Caco-2 (cell line): ENCODE measurements at places on chromosomes 4 and X. TPM values are rescaled to one million over a fixed set of nuclear protein-coding genes. Genes with fewer than 3 reads are reported as not detected.
A peak's percentile ranks its signal among the peaks of the same experiment; 100 is the strongest.

TRAM1L1 gene
- 0.16 and 0.48 TPM in 2 replicates for total RNA-seq

TMEM165 gene
- total RNA-seq: 90.4 and 91.9 TPM in 2 replicates

MPP1 gene
- 26.6 and 27.0 TPM in 2 replicates for total RNA-seq

GABRG1 gene
- not detected in 2 replicates for total RNA-seq

PNCK gene
- total RNA-seq: not detected in 2 replicates

CENPVL3 gene
- not detected in 2 replicates for total RNA-seq

TMPRSS11D gene
- total RNA-seq: not detected in 2 replicates

PNMA6F gene
- total RNA-seq: not detected in 2 replicates

GRCh38 chr4:47816748-47817147 lies 21.1 kb downstream of the CORIN start:
- no peaks in the 10 kb centered on the region for H3K36me3 ChIP-seq
- H3K4me3 ChIP-seq: no peak overlapping the region
- H3K4me1 ChIP-seq: no peaks in the 10 kb centered on the region

- no peaks in the 10 kb centered on the region for H3K27me3 ChIP-seq
- DNase-seq: no peak
- no peaks in the 10 kb centered on the region for H3K4me1 ChIP-seq
- H3K27ac ChIP-seq: no peak overlapping the region
- no peaks in the 10 kb centered on the region for H3K36me3 ChIP-seq
These were observed 24.9 kb upstream of the GPC4 start for GRCh38 chrX:133440081-133440796.

- DNase-seq: no peak
- no peak overlapping the region for H3K4me3 ChIP-seq
- no peaks in the 10 kb centered on the region for H3K4me1 ChIP-seq
- no peaks in the 10 kb centered on the region for H3K27me3 ChIP-seq
These were observed 12.7 kb upstream of the ABLIM2 start for GRCh38 chr4:8171266-8171665.

DNA sequence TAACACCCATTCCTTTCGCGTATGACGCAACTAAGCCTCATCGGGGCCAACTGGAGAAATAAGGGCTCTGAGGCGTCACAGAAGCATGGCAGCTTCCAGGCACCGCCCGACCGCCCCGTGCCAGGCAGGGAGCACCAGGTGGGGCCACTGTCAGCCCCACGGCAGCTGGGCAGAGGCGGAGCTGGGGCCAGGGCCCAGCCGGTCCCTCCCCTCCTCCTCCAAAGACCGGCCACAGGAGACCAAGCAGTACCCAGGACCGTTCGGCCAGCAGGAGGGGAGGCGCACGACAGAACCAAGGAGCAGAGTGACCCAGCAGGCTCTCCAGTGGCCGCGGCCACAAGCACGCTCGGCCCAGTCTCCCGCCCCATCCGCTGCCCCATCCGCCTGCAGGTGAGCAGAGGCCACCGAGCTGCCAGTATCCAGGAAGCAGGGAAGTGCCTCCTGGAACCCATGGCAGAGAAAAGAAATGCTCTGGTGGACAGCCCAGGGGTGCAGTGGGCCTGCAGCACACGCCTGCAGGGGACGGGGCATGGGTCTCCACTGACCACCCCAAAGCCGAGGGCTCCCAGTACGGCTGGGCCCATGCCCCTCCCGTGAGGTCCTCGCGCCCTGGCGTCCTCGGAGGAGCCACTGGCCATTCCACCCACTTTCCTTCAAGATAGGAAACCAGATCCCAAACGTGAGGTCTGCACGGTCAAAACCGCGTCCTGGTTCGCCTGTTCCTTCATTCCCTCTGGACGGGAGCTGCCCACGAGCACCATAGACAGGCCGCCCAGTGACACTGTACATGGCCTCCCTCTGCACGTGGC lies 9.6 kb downstream of the CTBP1 start:
- H3K36me3 ChIP-seq: no peaks in the 10 kb centered on the region; the same call in 1 of the 2 replicates
- no peak overlapping the region for H3K4me3 ChIP-seq
- no peaks in the 10 kb centered on the region for H3K27me3 ChIP-seq
- H3K4me1 ChIP-seq: no peaks in the 10 kb centered on the region

DNA sequence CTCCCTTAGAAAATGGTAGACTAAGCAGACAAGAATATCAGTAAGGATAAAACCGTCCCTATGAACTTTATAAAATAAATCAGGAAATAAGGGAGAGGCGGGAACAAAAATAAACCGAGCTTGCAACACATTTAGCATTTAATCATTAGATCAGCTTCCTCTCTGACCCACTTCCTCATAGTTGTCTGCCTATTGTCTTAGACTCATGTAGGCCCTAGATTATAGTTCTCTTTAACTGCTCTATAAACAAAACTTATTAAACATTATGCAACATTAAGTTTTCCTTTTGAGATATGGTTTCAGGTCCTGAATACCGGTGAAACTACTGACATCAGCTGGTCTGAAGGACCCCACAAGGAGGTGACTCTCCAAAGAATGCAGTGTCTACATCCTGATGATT lies 15.8 kb upstream of the SRD5A3 start:
- no peak overlapping the region for H3K27ac ChIP-seq
- H3K4me3 ChIP-seq: no peak overlapping the region
- no peaks in the 10 kb centered on the region for H3K4me1 ChIP-seq
- DNase-seq: no peak
- H3K27me3 ChIP-seq: no peaks in the 10 kb centered on the region
- no peaks in the 10 kb centered on the region for H3K36me3 ChIP-seq

DNA sequence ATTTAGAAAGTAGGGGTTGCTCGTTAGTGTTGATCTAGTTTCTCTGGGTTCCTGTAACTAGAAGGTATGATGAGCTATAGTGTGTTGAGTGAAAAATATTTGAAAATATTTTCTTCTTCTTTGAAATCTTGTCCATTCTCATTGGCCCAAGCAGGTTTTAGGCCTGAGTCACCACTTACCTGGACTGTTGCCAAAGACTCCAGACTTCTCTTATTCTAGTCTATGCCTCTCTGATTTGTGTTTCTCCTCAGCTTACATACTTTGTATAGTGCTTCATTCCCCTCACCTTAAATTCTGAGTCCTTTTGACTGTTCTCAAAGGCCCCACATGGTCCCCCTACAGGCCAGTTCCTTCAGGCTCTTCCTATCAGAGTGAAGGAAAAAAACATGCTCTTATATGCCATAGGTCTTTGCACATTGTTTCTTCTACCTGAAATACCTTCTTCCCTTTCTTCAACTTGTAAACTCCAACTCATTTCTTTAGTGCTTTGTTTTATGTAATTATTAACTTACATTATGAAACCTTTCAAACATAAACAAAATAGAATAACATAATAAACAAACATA lies 258.2 kb downstream of the PPP1R2C start:
- no peak for DNase-seq
- no peaks in the 10 kb centered on the region for H3K36me3 ChIP-seq
- H3K4me1 ChIP-seq: no peaks in the 10 kb centered on the region
- H3K4me3 ChIP-seq: no peak overlapping the region
- no peak overlapping the region for H3K27ac ChIP-seq
- no peaks in the 10 kb centered on the region for H3K27me3 ChIP-seq

- H3K36me3 ChIP-seq: no peaks in the 10 kb centered on the region
- H3K27me3 ChIP-seq: no peaks in the 10 kb centered on the region
- no peak overlapping the region for H3K4me3 ChIP-seq
- DNase-seq: no peak
- no peaks in the 10 kb centered on the region for H3K4me1 ChIP-seq
These were observed 125.0 kb downstream of the ARHGAP6 start for GRCh38 chrX:11540532-11541377.

DNA sequence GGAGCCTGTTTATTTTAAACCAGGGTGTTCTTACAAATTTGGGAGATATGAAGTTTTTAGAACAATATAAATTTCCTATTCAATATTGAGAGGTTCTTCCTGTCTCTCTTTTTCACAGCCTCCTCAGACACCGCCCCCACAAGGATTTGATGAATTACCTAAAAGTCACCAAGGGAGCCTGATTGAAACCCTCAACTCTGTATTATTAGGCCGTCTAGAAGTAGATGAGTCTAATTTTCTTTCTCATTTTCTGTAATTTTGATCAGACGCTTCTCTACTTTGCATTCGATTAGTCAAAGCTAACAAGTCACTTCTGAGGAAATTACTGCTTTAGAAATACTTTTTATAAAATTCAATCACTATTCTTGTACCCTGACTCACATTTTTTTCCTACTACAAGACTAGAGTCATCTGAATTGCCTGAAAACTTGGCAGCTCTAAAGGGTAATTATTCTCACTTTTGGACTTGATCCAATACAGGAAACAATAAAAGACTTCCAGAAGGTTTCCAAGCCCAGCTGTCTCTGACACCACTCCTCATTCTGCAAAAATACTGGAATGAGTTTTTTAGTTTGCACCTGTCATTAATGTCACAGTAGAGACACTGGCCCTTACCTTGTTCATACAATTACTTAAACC lies 111.2 kb downstream of the ELOVL6 start:
- H3K4me1 ChIP-seq: no peaks in the 10 kb centered on the region
- no peaks in the 10 kb centered on the region for H3K36me3 ChIP-seq
- no peak for DNase-seq
- no peak overlapping the region for H3K4me3 ChIP-seq
- no peaks in the 10 kb centered on the region for H3K27me3 ChIP-seq

- H3K27me3 ChIP-seq: no peaks in the 10 kb centered on the region
- H3K36me3 ChIP-seq: no peaks in the 10 kb centered on the region
- no peak overlapping the region for H3K4me3 ChIP-seq
These were observed 39.6 kb downstream of the PALLD start for GRCh38 chr4:168536448-168536847.

DNA sequence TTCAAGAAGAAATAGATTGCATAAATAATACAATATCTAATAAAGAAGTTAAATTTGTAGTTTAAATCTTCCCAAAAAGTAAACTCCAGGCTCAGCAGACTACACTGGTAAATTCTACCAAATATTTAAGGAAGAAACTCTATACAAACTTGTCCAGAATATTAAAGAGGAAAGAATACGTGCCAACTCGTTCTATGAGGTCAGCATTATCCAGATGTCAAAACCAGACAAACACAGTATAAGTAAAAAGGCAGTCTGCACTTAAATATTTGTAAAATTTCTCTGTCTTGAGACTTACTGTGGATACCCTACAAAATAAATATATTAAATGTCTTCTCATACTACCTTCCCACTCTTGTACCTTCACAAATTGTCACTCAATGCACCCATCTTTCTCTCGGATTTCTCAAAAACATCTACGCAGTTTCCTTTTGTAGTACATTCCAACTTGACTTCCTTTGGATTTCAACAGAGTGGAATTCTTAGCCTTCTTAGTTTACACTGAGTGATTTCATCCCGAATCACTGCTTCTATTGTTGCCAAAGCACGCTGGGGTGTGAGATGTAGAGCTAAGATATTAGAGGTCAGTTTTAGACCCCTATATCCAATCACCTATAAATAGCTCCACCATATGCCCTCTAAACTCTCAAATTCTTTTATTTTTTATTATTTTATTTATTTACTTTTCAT lies 71.6 kb upstream of the MAB21L2 start:
- no peaks in the 10 kb centered on the region for H3K36me3 ChIP-seq
- no peaks in the 10 kb centered on the region for H3K27me3 ChIP-seq
- H3K4me3 ChIP-seq: no peak overlapping the region
- no peak for DNase-seq
- H3K27ac ChIP-seq: no peak overlapping the region
- no peaks in the 10 kb centered on the region for H3K4me1 ChIP-seq

GRCh38 chrX:1029494-1029893 lies 183.0 kb downstream of the CRLF2 start:
- no peaks in the 10 kb centered on the region; the same call in 1 of the 2 replicates for H3K27me3 ChIP-seq
- no peak overlapping the region for H3K27ac ChIP-seq
- H3K4me3 ChIP-seq: no peak overlapping the region
- no peak for DNase-seq
- no peaks in the 10 kb centered on the region for H3K4me1 ChIP-seq
- H3K36me3 ChIP-seq: no peaks in the 10 kb centered on the region

DNA sequence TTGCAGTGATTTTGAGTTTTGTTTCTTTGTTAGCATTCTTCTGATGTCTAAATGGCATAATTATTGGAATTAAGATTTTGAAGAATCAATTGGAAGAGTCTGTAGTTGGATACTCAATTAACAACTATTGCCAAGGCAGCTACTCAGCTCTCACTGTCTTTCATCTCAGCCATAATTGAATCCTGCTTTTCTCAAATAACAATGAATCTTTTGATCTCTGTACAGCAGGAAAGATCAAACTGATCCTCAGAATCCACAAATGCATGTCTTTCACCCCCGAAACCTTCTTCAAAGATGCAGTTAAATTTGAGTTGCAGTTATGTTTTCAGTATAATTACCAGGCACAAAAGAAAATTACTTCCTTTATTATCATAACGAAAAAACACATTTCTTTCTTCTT lies 86.2 kb downstream of the MAD2L1 start:
- no peak for DNase-seq
- no peaks in the 10 kb centered on the region for H3K36me3 ChIP-seq
- no peak overlapping the region for H3K27ac ChIP-seq

DNA sequence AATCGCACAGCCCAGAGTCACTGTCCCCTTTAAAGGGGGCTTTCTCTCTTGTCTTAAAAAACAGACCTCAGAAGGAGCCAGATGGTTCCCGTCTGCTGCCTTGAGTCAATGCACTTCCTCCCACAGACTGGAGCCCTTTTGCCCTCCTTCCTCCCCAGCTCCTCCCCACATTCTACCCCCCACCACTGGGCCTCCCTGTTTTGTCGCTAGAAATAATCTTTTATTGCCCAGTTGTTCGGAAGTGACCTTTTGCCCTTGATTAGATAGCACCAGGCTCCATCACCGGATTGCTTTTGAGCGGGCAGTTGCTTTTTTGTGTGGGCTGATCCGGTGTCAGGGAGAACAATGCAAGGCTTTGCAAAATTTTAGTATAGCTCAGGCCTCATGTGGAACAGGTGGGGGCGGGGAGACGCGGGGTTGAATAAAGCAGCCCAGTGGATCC lies 47.7 kb downstream of the SPRY1 start:
- H3K27ac ChIP-seq: peak overlapping the region; percentile 40
- H3K36me3 ChIP-seq: no peaks in the 10 kb centered on the region
- peak; percentile 90 for DNase-seq
- peaks cover 19% of the 10 kb centered on the region for H3K4me1 ChIP-seq
- H3K27me3 ChIP-seq: no peaks in the 10 kb centered on the region

- H3K27ac ChIP-seq: no peak overlapping the region
- no peaks in the 10 kb centered on the region for H3K4me1 ChIP-seq
- H3K36me3 ChIP-seq: no peaks in the 10 kb centered on the region
- no peaks in the 10 kb centered on the region for H3K27me3 ChIP-seq
These were observed 483.5 kb downstream of the ARAP2 start for GRCh38 chr4:35760807-35761206.

DNA sequence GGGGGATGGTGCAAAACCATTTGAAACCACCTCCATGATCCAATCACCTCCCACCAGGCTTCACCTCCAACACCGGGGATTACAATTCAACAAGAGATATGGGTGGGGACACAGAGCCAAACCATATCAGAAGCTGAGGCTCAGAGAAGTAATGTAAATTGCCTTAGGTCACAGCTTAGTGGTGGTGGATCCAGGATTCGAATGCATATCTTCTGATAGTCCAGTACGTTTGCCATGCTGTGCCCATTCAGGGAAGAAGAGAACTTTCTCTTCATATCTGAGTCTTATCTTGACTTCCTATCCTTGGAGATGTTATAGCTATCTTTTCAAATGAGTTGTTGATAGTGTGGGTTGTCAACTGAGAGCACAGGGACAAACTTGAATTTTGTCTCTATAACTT lies 325.5 kb downstream of the ZIC3 start:
- no peaks in the 10 kb centered on the region for H3K36me3 ChIP-seq
- no peak overlapping the region for H3K4me3 ChIP-seq
- H3K4me1 ChIP-seq: no peaks in the 10 kb centered on the region
- H3K27me3 ChIP-seq: no peaks in the 10 kb centered on the region
- no peak for DNase-seq

GRCh38 chr4:25351777-25352416 lies 25.2 kb upstream of the ANAPC4 start:
- no peak for DNase-seq
- no peak overlapping the region for H3K4me3 ChIP-seq
- H3K36me3 ChIP-seq: no peaks in the 10 kb centered on the region; the same call in 1 of the 2 replicates
- no peaks in the 10 kb centered on the region for H3K27me3 ChIP-seq
